ENCODE measurements at places on chromosomes 1 and 21. TPM values are rescaled to one million over a fixed set of nuclear protein-coding genes. Genes with fewer than 3 reads are reported as not detected.

The RHOU gene
- 0.07 TPM for total RNA-seq

The WNT9A gene
- total RNA-seq, result 1.5 TPM

The SNIP1 gene
- total RNA-seq, result 12.1 TPM

The CELA3B gene
- total RNA-seq, result not detected

The ETNK2 gene
- total RNA-seq, result 17.7 TPM
